ENCODE measurements at places on chromosomes 2 and 18.

DNA sequence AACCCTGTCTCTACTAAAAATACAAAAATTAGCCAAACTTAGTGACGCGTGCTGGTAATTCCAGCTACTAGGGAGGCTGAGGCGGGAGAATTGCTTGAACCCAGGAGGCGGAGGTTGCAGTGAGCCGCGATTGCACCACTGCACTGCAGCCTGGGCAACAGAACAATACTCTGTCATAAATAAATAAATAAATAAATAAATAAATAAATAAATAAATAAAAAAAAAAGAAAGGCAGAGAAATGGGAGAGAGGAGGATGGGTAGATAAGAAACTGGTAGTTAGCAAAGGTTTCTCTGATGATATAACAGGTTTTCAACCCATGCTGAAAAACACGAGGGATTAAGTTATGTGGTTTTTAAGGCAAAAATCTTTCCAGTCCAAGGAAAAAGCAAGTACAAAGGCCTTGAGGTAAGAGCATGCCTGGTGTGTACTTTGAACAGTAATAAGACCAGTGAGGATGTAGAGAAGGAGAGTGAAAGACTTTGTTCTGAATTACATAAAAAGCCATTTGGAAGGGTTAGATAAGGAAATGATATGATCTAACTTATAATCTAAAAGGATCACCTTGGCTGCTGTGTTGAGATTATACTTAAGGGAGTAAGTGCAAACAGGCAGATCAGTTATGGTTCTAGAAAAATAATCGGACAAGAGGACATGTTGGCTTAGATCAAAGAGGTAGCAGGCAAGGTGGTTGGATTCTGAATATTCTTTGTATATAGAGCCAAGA is 159.3 kb downstream of the PTH2R start:
- DNase-seq = no peak

GRCh38 chr2:127080938-127081755 is 25.8 kb downstream of the BIN1 start:
- peak; percentile 20 for DNase-seq

DNA sequence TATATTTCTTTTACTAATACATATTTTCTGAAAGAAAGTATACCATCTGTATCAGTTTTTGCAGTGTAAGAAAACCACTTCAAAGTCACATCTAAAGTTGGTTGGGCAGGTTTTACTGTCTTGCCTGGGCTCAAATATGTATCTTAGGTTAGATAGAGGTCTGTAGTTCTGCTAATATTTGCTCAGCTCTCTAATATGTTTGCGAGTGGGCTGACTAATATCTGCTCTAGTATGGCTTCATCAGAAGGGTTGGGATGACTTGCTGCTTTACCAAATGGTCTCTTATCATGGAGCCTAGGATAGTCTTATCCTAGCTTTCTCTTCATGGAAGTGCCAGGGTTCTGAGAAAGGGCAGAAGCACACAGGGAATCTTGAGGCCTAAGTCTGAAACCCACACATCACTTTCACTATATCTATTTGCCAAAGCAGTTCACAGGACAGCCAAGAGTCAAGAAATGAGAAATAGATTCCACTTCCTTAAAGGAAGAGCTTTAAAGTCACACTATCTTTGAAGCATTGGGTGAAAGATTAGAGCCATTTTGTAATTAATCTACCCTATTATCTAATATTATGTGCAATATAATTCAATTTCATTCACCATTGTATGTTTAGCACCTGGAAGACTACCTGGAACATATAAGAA is 610.0 kb downstream of the KCNJ3 start:
- DNase-seq = no peak

DNA sequence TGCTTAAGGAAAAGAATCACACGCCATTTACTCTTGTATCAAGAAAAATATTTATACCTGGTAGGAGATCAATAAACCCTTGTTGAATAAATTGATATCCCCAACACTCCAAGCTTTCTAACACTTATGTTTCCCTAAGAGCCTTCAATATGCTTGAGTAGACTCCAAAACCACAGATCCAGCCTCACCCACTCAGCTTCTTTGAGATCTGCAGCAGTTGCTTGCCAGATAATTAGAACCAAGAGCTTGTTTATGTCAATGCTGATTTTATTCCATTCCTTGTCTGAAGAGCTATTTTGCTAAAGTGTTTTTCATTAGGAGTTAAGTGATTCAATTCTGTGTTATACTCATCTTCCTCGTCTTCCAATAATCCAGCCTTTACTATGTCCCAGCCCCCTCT is 26.3 kb upstream of the CRIM1 start:
- no peak for DNase-seq

GRCh38 chr18:6465281-6465680 is 50.6 kb upstream of the L3MBTL4 start:
- DNase-seq = no peak

DNA sequence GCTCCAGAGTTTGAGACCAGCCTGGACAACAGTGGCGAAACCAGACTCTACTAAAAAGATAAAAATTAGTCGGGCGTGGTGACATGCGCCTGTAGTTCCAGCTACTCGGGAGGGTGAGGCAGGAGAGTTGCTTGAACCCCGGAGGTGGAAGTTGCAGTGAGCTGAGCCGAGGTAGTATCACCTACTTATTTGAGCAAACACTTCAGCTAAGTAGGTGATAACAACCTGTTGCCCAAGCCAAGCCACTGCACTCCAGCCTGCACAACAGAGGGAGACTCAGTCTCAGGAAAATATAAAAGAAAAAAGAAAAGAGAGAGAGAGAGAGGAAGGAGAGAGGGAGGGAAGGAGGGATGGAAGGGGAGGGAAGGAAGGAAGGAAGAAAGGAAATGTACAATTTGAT is 21.3 kb downstream of the FER1L5 start:
- DNase-seq = no peak

GRCh38 chr2:39942950-39943349 is 163.9 kb upstream of the THUMPD2 start:
- no peak for DNase-seq

GRCh38 chr2:37847792-37848191 is 77.3 kb upstream of the RMDN2 start:
- no peak for DNase-seq

- no peak for DNase-seq
Observed at GRCh38 chr18:74528478-74528877, 5.8 kb upstream of the CNDP1 start.

GRCh38 chr2:9699139-9700108 is 68.6 kb upstream of the YWHAQ start:
- DNase-seq = no peak

- DNase-seq = no peak
Observed at GRCh38 chr2:64595397-64596176, 58.1 kb downstream of the SERTAD2 start.

DNA sequence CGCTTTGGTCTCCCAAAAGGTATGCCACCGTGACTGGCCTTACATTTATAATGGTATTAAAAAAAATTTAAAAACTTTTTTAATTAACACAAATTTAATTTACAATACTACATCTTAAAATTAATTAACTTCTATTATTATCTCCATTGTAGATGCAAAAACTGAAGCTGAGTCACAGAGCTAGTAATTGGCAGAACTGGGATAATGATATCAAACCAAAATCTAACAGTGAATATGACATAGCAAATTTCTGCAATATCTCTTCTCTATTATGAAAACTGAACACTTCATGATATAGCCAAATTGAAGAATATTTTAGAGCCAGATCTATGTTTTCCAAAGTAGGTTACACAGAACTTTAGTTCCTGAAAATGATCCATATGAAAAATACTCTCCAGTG is 66.4 kb upstream of the CHAC2 start:
- DNase-seq = no peak

- no peak for DNase-seq
Observed at GRCh38 chr2:44969936-44970335, 28.4 kb downstream of the SIX3 start.

DNA sequence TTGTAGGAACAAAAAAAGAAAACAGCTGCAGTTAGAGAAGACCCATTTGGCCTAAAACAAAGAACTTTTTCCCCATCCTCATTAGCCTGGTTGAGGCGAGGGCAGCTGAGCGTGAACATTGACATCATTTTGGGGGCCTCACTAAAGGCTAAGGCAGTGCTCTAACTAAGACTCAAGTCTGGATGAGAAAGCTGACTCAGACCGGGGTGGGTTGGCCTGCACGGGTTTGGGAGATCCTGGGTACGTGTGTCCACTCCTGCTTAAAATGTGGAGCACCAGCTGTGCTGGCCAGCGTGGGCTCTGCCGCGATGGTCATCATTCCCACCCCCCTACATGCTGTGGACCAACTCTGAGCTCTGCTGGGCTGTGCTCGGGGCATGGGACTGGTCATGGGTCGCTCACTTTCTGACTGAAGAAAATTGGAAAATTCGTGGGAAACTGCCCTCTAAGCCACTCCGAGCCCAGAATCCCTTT is 86.0 kb upstream of the TMEM247 start:
- DNase-seq = no peak

- no peak for DNase-seq
Observed at GRCh38 chr2:148253685-148254084, 232.8 kb downstream of the MBD5 start.

- DNase-seq = no peak
Observed at GRCh38 chr18:57863706-57864105, 60.6 kb upstream of the ATP8B1 start.

- no peak for DNase-seq
Observed at GRCh38 chr2:229273723-229274338, 2.7 kb upstream of the PID1 start.

- peak; percentile 42 for DNase-seq
Observed at GRCh38 chr2:237156031-237156856, 70.6 kb downstream of the COPS8 start.

DNA sequence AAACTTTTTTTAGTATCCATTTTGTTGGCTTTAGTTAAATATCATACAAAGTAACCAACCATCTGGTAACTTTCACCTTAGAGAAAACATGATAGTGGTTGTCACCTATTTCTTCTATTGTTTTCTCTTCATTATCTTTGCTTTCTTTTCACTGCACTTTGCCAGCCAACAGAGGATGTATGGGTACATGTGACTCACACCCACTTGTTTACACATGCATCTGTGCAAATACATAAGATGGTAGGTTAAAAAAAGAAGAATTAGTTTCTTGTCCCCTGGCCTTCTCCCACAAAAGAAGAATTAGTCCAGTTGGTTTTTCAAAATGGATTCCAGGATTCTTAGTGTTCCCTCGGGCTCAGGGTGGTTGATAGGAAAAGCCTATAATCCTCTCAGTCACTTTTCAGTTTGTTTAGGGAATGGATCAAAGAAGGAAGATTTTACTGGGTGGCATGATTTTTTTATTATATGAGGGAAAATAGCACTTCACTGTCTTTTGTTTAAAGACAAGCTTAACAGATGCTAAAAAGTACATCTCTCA is 46.6 kb downstream of the CDK15 start:
- no peak for DNase-seq

DNA sequence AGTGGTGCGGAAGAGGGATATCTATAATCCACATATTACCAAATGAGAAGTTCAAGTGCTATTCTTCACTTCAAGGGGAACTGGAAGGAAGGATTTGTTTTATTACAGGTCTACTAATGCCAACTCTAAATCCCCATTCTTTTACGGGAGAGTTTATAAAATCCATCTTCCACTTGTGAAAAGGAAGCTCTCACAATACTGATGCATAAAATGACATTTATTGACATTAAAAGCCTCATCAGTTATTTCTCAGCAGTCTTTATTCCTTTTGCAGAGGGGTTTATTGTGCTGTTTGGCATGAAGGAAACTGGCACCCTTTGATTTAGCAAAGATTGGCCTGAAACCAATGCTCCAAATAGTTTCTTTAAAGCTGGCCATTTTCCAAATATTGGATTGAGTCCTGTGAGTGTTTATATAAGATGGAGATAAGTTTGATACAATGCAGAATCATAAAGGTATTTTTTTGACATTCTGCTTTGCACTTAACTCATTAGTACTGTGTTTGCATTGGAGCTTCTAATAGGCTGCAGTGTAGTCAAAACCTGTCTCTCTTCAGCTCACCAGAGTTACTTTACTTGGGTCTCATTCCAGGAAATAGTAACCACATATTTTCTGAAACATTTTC is 26.6 kb downstream of the LRP1B start:
- DNase-seq = no peak

DNA sequence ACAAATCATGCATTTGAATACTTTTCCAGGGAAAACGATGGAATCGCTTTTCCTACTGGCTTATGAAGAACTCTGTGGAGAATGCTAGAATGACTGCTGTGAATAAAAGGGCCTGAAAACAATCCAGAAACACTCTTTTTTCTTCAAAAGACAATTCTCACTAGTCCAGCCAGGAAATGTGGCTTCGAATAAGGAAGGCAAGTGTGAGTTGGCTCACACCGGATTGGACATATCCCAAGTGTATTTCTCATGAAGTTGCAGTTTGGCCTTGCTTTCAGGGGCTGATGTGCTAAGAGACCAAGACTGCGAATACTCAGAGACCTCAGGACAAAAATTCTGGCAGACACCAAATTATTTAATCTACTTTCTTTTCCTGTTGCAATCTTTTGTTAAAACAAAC is 54.1 kb downstream of the FIGN start:
- no peak for DNase-seq

DNA sequence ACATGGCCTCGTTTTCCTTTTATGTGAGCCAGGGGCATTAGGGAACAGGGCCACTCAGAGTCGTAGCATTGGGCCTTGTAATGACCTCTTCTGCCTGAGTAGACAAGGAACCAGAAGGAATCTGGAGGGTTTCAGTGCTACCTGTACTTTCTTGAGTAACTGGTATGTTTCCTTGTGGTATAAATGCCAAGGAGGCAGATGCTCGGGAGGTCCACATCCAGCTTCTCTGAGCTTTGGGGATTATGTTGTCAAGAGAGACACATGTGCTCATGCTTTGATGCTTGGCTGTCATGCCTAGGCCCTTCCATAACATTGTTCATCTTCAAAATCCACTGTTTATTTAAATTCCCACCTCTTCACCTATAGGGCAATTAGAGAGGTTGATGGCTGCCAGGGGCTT is 26.3 kb downstream of the FOSL2 start:
- DNase-seq = no peak

DNA sequence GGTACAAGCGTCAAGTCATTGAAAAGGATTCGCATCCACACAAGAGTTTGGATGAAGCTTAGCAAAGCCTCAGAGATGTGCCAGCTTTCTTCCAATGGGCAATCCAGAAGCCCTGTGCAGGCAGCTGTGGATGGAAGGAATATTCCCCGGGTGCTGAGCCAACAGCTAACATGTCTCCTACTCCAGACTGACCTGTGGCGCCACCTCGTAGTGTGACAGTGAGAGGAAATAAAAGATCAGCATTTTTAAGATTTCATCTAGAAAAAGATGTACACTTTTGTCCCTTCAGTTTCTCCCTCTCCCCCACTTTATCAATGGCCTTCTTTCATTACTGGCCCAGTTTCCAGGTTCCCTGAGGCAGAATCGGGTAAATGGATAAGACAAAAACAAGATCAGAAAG is 48.9 kb upstream of the SPATS2L start:
- DNase-seq = no peak
